ENCODE measurements at places on chromosomes 7 and 10. TPM values are rescaled to one million over a fixed set of nuclear protein-coding genes. Genes with fewer than 3 reads are reported as not detected.

GRCh38 chr10:4802711-4803487 lies 23.1 kb upstream of the AKR1E2 start:
- no peak for DNase-seq

The AKR1C4 gene
- total RNA-seq: 292 TPM

The STAG3 gene
- 3.1 TPM for total RNA-seq

The CRYGN gene
- not detected for total RNA-seq

The RBAK gene
- total RNA-seq: 4.7 TPM

- DNase-seq: peak; percentile 49
Observed at GRCh38 chr10:84845628-84846261, 517.4 kb downstream of the CCSER2 start.

- no peak for DNase-seq
Observed at GRCh38 chr10:23543691-23544380, 105.0 kb downstream of the OTUD1 start.
